ENCODE measurements at places on chromosomes 1 and 21. TPM values are rescaled to one million over a fixed set of nuclear protein-coding genes. Genes with fewer than 3 reads are reported as not detected.

Gene COL9A2
- 19.4 TPM for polyA plus RNA-seq

Gene SSX2IP
- 40.7 TPM for polyA plus RNA-seq

- no peak for DNase-seq
Observed at GRCh38 chr21:17250778-17251241, 262.0 kb upstream of the CXADR start.

- DNase-seq: no peak
Observed at GRCh38 chr1:87678266-87678665, 349.6 kb downstream of the LMO4 start.

Gene FAM110D
- polyA plus RNA-seq: 1.7 TPM

DNA sequence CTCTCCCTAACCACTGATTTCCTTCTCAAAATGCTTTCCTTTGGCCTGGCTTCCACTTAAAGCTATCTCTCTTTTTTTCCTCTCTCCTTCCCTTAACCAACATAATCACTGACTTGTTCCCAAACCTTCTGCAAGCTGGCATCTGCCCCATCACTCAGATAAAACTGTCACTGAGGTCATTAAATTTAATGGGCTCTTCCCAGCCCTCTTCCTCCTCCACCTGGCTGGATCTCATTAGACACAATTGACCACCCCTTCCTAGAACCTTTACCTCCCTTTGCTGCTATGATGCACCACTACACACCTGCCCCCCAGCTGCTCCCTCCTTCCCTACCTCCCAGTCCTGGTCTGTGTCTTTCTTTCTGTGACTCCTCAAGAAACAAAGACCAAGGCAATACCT, 44.0 kb upstream of the GJB5 start:
- DNase-seq: peak; percentile 68

- no peak for DNase-seq
Observed at GRCh38 chr1:106749906-106750305, 306.6 kb upstream of the PRMT6 start.

Gene ARHGAP30
- polyA plus RNA-seq: 2.4 TPM

Gene MPL
- 0.42 TPM for polyA plus RNA-seq

- DNase-seq: peak; percentile 65
Observed at GRCh38 chr1:28860332-28861073, 48.5 kb downstream of the OPRD1 start.

Gene DMRTA2
- polyA plus RNA-seq: not detected

- peak; percentile 79 for DNase-seq
Observed at GRCh38 chr1:39407896-39408640, 83.4 kb upstream of the BMP8A start.

GRCh38 chr1:199204231-199204630, 565.4 kb downstream of the PTPRC start:
- no peak for DNase-seq

Gene CELA2A
- 0.59 TPM for polyA plus RNA-seq

- no peak for DNase-seq
Observed at GRCh38 chr1:156624814-156625435, 5.7 kb downstream of the HAPLN2 start.

Gene XCL2
- 0.31 TPM for polyA plus RNA-seq

DNA sequence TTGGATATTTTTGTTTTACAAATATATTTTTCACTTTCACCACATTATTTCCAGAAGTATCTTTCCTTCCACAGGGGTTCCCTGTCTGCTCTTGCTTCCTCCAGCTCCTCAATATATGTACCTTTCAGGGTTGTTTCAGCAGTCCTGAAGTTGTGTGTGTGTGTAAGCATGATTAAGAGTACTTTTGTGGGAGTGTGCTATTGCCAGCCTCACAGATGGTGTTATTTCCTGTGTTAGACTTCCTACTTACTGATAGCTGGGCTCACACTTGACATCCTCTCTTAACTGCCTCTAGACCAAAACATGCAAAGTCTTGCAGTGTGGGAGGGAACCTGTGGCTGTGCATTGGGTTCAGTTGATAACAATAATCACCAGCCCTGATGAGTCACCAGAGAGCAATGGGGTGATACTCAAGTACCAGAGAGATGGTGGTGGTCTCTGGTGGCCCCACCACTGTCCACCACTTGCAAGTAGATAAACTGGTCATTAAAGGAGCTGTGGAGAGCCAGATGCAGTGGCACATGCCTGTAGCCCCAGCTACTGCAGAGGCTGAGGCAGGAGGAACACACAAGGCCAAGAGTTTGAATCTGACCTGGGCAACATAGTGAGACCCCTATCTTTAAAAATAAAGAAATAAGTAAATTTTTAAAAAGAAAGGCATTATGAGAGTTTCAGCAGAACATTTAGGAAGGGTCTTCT, 126.7 kb downstream of the NR5A2 start:
- DNase-seq: no peak

DNA sequence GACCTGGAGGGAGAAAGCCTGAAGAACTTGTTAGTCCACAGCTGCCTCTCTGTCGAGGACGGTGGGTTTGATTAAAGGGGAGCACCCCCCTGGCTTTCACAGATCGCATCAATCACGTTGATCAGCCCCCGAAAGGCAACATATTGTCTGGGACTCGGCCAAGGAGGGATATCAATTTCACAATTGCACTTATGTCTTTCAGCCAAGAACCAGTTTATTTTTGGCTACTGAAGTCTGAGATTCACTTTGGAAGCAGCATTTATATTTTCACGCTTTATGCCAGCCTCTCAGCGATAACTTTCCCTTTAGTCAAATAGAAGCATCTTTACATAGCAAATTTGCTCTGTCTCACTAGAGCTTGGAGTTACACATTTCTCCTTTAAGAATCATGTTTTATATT, 253.2 kb upstream of the RRP15 start:
- DNase-seq: no peak

GRCh38 chr21:33071770-33072306, 1.9 kb downstream of the OLIG1 start:
- DNase-seq: no peak

Gene TMEM240
- 8.6 TPM for polyA plus RNA-seq

DNA sequence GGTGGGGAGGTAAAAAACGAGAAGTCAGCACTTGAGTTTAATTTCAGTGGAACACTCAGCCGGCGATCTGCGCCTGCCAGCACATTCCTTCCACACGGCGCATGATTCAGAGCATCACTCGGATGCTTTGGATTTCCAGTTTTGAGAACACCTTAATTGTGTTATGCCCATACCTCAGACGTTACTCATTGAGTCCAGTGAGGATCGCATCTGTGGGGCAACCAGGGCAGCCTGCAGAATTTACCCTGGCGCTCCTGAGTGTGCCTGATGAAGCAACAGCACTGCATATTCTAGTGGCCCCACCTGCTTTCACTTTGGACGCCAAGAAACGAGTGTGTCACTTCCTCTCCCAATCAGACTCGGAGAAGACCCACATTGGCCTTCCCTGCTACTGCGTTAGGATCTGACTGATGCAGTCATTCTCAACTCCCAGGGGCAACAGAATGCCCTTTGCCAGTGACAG, 19.9 kb downstream of the FAM89A start:
- DNase-seq: no peak

Gene SMIM1
- polyA plus RNA-seq: 16.0 TPM

GRCh38 chr1:222096476-222096772, 354.5 kb upstream of the DUSP10 start:
- no peak for DNase-seq

Gene SPRR5
- polyA plus RNA-seq: not detected

GRCh38 chr1:35164893-35165292, 28.1 kb downstream of the SFPQ start:
- no peak for DNase-seq

Gene FAF1
- polyA plus RNA-seq: 64.8 TPM

DNA sequence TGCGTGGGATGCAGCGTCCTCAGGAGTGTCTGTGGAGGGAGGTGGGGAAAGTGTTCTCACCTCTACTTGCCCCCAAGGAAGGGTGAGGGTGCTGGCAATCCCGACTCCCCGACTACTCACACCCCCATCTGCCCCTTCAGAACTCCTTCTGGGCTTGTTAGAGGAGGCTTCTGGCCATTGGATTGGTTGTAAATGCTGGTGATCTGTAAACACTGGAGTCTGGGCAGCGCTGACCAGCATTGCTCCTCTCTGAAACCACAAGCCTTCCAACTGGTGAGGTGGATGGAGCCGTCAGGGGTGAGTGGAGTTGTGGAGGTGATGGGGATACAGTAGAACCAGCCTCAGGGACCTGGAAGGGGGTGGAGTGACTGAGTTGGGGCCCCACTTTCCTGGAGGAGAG, 59.3 kb downstream of the NKAIN1 start:
- DNase-seq: no peak

- DNase-seq: no peak
Observed at GRCh38 chr1:91045284-91045683, 23.4 kb upstream of the ZNF644 start.

- DNase-seq: no peak
Observed at GRCh38 chr1:17109892-17110554, 9.2 kb downstream of the PADI2 start.

Gene OR6K3
- polyA plus RNA-seq: not detected

- no peak for DNase-seq
Observed at GRCh38 chr1:231806623-231807495, 180.3 kb downstream of the DISC1 start.
